ENCODE measurements at places on chromosomes 2 and 18.

- DNase-seq = no peak
These were observed 7.5 kb downstream of the MAP4K4 start for GRCh38 chr2:101704816-101705578.

GRCh38 chr2:195471163-195471562 lies 185.9 kb upstream of the SLC39A10 start:
- DNase-seq = no peak

GRCh38 chr2:168149986-168150385 lies 97.4 kb downstream of the STK39 start:
- no peak for DNase-seq

- DNase-seq = no peak
These were observed 234.1 kb downstream of the CCDC102B start for GRCh38 chr18:69032009-69032408.

DNA sequence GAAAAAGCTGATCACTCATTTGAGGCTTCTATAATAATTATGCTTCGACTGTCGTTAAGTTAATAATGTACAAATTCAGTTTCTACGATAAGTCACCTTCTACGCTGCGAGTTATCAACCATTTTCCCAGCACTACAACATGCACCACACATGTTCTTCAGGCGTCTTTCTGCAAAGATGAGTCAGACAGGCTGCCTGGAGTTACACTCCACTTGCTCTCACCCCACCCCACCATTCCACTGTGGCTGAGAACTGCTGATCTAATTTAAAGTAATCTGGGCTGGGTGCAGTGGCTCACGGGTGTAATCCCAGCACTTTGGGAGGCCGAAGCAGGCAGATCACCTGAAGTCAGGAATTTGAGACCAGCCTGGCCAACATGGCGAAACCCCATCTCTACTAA lies 218.6 kb downstream of the DYM start:
- DNase-seq = no peak

DNA sequence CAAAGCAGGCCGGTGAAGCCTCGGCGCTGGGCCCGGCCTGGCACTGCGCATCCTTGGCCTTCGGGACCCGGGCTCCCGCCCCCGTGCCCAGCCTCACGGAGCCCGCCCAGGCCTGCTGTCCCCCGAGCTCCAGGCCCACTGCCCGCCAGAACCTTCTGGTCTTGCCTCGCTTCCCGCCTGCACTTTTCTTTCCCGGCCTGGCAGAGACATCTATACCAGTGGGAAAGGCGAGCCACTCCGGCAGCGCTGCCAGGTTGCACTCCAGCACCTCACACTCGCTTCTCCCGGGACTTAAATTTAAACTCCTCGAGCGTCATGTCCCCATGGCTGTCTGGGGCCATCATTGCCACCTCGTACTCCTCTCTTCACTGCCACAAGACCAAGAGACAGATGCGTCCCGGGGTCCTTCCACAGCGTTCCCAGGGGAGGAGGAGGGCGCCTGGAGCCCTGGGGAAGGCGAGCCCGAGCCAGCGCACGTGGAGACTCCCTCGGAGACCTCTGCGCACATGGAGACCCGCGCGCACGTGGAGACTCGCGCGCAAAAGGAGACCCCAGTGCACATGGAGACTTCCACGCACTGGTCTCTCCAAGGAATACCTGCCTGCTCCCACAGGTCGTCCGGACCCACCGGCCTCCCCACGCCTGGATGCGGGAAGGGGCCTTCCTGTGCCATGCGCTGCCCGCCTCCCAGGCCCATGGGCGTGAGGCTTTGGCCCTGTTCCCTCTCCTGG lies 253.1 kb upstream of the SALL3 start:
- DNase-seq = no peak

GRCh38 chr2:102508863-102509262 lies 35.8 kb downstream of the SLC9A4 start:
- DNase-seq = no peak

DNA sequence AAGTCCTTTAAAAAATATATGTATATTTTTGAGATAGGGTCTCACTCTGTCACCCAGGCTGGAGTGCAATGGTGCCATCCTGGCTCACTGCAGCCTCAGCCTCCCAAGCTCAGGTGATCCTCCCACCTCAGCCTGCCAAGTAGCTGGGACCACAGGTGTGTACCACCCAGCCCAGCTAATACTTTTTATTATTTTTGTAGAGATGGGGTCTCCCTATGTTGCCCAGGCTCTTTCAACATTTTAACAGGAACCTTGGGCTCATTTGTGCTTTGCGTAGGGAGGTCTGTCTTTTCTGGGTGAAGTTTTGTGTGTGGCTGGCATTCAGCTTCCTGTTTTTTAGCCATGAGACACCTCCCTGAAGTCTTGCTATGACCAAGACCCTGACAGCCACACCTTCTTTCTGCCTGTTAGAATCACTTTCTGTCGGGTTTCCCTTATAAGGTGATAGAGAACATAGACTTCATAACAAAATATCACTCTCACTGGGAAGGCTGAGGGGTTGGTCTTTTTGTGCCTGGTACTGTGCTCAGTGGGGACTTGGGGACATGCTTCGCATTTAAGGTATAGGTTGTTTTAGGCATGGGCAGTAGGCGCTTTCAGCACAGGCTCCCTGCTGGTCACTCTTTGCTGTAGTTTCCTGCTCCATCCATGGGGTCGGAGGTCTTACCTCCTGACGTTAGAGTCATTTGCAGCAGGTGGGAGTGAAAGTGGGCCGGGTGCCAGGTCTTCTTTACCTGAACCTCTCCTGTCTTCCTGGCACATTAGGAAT lies 3.4 kb downstream of the RAB31 start:
- DNase-seq = no peak

DNA sequence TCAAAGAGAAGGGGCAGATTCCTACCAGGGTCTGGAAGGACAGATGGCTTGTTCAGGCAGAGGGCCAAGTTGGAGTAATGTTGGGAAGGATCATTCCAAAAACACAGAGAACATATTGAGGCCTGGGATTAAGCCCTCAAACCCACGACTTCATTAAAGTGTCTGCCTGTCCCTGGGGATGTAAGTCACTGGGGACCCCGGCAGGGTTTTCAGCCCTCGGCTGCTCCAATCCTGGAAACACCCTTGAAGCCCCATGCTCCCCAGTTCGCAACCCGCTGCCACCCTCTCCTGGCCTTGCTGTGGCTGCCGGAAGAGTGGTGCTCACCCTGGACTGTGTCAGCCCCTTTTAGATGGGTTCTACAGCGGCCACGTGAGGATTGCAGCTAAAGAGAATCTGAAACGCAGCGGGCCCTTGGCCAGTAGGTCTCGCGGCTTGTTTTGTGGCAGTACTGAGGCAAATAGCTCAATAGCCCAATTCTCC lies 79.9 kb downstream of the EPAS1 start:
- no peak for DNase-seq

- DNase-seq = no peak
These were observed 20.8 kb downstream of the NCOA1 start for GRCh38 chr2:24511894-24512293.

GRCh38 chr2:144180131-144180530 lies 339.8 kb downstream of the ZEB2 start:
- DNase-seq = no peak

GRCh38 chr2:15655123-15655887 lies 63.6 kb downstream of the DDX1 start:
- no peak for DNase-seq

GRCh38 chr2:229475778-229476177 lies 204.7 kb upstream of the PID1 start:
- DNase-seq = no peak

- no peak for DNase-seq
These were observed 47.0 kb downstream of the EVA1A start for GRCh38 chr2:75513616-75514170.

GRCh38 chr18:74654638-74655037 lies 57.0 kb downstream of the ZNF407 start:
- DNase-seq = no peak

- DNase-seq = no peak
These were observed 495.3 kb downstream of the IRS1 start for GRCh38 chr2:226304308-226304707.

DNA sequence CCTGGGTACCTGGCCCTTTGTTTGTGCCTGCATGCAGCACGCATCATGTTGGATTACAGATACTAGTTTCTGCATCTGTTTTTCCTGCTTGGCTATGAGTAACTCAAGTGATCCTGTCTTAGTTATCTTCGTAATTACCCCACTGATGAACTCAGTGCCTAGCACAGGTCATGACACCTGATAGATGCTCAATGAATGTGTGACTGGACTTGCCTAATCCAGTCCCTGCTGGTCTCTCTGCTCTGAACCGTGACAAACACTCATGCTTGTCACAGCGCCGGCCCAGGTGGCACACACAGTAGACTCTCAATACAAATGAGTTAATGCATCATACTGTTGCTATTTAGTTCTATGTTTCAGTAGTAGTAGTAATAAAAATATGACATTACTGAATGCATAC lies 31.2 kb upstream of the NTSR2 start:
- no peak for DNase-seq

- no peak for DNase-seq
These were observed 83.7 kb downstream of the CERKL start for GRCh38 chr2:181573140-181573736.

GRCh38 chr2:104938231-104938941 lies 84.5 kb downstream of the POU3F3 start:
- peak; percentile 1 for DNase-seq

GRCh38 chr2:102258025-102258385 lies 53.4 kb upstream of the IL1RL1 start:
- DNase-seq = no peak

- no peak for DNase-seq
These were observed 145.3 kb upstream of the ATP5MC3 start for GRCh38 chr2:175326801-175327200.

- no peak for DNase-seq
These were observed 27.0 kb upstream of the INO80D start for GRCh38 chr2:206112846-206113547.

- no peak for DNase-seq
These were observed 37.3 kb downstream of the GPD2 start for GRCh38 chr2:156473445-156473844.

DNA sequence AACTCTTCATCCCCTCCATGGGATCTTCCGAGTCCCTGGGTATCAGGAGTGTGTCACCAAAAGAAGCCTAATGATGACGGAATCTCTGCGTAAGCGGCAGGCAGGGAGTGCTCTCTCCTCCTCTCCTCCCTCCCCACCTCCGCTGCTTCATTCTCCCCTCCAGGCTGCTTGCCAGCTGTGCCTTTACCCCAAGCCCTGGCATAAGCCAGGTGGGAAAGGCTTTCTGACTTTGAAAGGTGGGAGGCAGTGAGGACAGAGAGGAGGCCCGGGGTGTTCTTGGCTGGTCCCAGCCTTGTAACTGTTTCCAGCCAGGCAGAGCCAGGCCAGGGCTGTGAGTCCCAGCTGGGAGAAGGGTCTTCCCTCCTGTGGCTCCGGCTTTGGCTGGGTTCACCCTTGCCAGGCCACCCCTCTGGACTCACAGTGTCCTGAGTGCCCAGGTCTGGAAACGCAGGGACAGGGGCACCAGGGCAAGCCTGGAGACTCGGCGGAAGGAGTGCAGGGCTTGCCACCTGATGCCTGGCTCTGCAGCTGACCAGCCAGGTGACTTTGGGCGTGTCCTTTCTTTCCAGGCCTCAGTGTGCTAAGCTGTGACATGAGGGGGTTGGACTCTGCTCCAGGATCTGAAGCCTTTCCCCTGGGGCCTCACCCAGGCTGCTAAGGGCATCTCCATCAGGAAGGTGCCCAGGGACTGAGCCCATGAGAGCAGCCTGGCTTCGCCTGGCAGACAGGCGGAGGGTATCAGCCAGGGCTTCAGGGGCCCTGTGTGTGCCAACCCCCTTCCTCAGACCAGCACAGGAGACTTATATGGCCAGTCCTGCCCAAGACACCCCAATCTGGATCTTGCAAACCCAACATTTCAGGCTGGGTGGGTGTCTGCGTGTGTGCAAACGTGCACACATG lies 32.7 kb upstream of the HPCAL1 start:
- no peak for DNase-seq

DNA sequence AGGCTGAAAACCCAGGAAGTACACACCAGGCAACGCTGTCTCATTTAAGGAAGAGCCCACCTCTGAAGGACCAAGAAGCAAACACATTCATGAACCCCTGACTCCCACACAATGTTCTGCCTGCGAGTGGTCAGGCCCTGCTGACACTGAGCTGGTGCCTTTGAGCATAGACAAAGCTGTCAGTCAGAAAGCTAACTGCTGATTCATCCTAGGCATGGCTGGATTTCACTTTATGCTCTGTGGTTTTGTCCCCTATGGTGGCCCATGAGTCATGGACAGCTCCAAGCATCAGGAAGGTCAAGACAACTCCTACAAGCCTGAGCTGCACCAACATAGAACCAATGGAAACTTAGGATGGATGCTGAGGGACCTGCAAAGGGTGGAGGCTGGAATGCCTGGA lies 78.9 kb downstream of the UXS1 start:
- no peak for DNase-seq

DNA sequence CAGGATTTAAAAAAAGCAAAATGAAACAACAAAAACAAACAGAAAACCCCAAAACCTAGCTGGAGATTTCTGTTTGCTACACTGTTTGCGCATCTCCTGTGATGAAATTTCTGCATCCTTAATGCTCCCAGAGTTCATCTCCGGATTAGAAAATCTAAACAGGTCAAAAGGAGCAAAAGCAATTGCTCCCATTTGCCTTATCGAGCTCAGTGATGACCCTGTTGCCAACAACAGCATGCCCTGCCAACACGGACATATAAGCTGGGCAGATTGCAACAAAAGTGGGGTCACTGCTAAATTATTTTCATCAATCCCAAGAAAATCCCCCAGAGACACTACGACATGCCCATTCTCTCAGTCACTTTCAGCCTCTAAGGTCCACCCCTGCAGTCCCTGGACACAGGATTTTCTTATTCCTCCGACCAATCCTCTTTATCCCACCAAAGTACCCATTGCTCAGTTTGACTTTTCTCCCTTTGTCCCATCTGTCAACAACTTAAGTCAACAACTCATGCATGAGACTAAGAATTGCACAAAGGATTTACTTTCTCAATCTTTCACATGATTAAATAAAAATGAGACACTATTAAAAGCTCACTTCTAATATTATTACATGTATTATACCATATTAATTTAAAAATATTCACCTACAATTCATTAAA lies 67.8 kb downstream of the ABCG8 start:
- DNase-seq = no peak

DNA sequence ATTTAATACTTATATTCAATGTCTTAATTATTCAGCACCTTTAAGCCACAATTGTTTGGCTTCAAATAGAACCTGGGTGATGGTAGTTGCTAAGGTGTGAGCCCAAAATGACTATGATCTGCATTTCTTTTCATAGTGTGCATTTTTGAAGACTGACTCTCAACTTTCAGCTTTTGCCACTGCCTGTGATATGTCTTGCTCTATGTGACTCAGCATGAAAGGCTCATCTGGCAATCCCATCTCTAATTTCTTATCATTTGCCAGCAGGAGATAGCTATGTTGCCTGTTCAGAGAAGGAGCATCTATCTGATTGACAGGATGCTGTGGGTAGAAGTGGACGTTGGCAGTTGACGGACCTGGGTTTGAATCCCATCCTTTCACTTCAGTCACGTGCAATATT lies 34.5 kb upstream of the CCDC93 start:
- no peak for DNase-seq

Measured in stimulated activated CD8-positive, alpha-beta memory T cell treated with anti-CD3 and anti-CD28 coated beads, Interleukin-2, amount 100 ng/mL, for 48 hours (primary cell).